ENCODE measurements at places on chromosomes 13 and 19.
A peak's percentile ranks its signal among the peaks of the same experiment; 100 is the strongest.

DNA sequence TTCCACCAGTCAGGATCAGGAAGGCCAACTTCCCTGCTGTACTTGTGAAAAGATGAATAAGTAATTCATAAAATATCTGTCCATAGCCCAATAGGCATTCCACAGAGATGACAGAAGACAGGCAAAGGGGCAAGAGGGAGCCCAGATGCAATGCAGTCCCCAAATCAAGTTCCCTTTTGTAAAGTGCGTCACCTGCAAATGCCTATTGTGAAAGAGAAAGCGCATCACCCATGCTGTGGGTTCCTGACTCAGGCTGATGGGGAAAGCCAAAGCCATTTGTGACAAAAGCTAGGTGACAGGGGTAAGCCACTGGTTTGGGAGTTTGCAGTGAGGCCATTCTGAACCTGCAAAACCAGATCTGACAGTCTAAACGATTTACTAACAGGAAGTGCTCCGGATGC, 157.5 kb upstream of the ZNF536 start:
- DNase-seq, result no peak

DNA sequence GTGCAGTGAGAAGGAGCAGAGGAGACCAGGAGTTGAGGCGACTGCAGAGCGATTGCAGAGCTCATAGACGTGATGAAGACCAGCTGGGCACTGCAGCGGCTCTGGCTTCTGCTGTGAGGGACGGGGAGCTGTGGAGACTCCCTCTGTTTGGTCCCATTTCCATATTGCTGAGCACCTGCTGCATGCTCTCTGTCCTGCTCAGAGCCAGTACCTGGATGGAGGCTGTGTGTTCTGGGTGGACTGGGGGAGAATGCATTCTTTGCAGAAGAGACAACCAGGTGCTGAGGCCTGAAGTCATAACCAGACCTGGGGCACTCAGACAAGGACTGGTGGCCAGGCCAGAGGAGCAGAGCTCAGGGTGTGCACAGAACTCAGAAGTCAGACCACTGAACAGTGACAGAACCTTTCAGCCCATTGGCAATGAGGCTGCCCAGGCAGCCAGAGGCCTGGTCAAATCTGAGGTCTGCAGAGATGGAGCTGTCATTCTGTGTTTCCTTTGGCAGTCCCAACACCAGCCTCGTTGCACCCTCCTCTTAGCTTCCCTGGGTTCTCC, 1.3 kb upstream of the A1BG start:
- no peak for DNase-seq

GRCh38 chr13:31209172-31209840, 9.5 kb downstream of the B3GLCT start:
- DNase-seq, result no peak

GRCh38 chr13:99659226-99659625, 158.0 kb downstream of the TM9SF2 start:
- no peak for DNase-seq

- no peak for DNase-seq
These were observed 15.9 kb downstream of the ZNF787 start for GRCh38 chr19:56105090-56105701.

GRCh38 chr13:25775986-25776385, 275.8 kb downstream of the SHISA2 start:
- no peak for DNase-seq

DNA sequence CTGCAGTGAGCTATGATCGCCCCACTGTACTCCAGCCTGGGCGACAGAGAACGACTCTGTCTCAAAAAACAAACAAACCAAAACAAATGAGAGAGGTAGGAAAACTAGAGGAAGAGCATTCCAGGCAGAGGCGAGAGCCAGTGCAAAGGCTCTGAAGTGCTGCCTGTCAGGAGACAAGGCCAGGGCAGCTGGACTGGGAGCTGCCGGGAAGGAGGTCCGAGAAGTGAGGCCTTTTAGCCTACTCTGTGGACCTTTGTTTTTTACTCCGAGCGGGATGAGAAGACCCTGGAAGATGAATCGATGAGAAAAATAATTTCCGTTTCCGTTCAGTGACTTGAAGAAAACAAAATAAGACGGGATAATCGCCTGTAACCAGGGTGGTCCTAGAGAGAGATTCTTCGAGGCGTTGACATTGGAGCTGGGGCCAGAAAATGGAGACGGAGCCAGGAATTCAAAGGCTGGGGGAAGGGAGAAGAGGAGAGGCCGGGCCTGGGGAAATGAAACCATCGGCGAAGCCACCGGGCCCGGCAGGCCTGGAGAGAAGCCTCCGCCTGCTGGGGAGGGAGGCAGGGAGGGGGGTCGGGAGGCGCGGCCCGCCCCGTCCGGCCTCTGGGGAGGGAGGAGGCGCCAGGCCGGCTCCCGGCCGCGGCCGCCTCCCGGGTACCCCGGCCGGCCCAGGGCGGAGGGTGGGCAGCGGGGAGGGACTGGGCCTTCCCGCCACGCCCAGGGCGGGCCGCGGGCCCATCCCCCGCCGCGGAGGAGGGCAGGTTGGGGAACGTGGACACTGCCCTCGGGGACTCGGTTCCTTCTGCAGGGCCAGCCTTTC, 7.8 kb upstream of the SERTAD1 start:
- DNase-seq, result peak; percentile 34

Measured in AG04449 (cell line).